ENCODE measurements at places on chromosomes 3 and 15.

DNA sequence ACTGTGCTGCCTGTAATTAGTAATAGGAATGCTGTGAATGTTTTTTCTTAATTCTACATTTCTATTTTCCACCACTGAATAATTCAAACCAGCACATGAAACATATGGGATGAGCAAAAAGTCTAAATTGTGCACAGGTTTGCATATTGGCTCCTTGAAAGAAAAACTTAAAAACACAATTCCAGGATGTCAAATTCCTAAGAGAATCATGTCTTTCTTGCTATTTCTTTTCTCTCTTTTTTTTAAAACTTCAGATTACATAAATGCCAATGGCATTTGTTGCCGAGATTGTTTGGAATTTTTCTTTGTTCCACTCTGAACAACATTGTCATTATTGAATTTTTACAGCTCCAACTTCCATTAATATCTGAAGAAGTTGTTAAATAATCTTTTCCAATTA, 60.8 kb downstream of the VGLL3 start:
- no peak for DNase-seq

DNA sequence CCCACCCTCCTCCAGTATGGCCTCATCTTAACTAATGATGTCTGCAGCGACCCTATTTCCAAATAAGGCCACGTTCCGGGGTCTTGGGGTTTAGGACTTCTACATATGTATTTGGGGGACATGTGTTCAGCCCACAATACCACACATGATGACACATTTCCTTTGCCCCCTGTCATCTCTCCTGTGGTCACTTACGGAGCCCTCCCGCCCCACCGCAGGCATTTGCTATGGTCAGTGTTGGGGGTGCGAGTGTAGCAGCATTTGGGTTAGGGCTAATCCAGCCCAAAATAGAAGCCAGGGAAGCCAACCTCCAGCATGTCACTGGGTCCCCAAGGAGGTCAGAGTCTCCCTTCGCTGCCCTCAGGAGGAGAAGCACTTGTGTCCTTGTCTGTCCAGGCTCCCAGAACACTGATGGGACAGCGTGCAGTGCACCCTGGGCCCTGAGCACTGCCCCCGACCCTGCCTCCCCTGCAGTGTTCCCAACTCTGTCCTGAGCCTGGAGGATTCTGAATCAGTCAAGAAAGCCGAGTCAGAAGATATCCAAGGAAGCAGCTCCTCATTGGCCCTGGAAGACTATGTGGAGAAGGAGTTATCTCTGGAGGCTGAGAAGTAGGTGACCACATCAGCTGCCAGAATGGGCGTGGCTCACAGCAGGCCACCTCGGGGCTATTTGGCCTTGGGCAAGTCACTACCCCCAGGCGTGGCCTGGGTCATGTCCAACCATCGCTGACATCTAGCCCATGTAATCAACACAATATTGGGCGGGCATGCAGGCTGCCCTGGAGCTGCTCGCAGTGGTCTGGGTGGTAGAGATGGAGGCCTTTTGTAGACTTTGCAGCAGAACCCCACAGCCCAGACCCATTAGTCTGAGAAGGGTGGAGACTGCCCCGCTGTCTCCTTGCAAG, 46.9 kb upstream of the FGD5 start:
- DNase-seq = no peak

DNA sequence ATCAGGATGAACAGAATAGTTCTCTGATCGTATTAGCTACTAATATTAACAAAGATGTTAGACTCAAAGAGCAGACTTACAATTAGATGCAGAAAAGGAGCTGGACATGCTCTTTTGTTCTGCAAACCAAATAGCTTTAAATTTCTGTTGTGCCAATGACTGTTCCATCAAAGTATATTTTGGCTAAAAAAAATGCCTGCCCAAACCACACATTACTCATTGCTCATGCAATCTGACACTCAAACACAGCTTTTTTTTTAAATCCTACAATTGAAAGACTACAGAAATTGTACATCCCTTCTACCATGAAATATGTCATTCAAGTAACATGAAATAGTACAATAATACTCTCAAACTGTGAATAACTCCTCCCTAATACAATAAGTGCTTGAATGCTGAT, 48.6 kb downstream of the SHOX2 start:
- no peak for DNase-seq

GRCh38 chr3:177760803-177761202, 563.5 kb upstream of the TBL1XR1 start:
- DNase-seq = no peak

GRCh38 chr3:145272684-145273083, 888.3 kb downstream of the PLOD2 start:
- DNase-seq = no peak

DNA sequence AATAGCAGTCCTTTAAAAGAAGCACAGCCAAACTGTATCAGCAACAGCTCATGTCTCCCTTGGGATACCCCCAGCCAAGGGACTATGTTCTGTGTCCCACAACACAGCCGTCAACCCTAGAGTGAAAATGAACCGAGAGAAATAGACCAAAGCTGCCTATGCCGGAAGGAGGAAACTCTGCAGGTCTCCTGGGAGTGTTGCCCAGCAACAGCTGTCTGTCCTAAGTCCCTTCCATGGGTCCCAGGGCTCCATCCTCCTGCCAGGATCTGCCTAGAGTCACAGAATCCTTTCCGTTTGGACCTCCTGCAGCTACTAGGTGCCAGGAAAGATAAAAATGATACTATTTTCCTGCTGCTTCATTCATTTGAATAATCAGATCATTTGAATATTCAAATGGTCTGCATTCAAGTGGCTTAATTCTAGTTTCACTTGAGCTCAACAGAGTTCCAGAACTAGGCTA, 53.1 kb downstream of the TRANK1 start:
- DNase-seq = peak; percentile 51

DNA sequence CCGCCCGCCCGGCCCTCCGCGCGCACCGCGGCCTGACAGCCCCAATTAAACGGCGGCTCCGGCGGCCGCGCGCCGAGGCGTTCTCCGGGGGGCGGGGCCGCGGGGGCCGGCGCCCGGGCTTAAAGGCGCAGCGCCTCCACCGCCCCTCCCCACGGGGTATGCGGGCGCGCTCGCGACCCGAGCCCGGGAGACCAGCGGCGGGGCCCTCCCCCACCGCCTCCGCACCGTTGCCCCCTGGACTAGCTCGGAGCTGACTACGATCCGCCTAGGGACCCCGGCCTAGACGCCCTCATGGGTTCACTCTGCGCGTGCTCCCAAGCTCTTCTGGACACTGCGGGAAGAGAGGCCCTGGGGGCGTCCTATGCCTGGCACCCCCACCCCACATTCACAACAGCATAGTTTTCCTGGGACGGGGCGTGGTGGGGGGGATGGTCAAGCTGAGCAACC, at the start of gene DUSP7:
TSS of gene DUSP7 (minus strand) at position 51 of the 447 bp plus-strand sequence. CDS start 205 bp downstream, outside the sequence.
- DNase-seq = peak; percentile 73

GRCh38 chr3:27097182-27097581, 272.0 kb downstream of the NEK10 start:
- no peak for DNase-seq
